NCI-H446 treated with DMSO at 0.1 percent for 48 hours (cell line): ENCODE measurements at places on chromosomes 5 and 9.

- no peak for DNase-seq
These were observed 19.4 kb downstream of the ZNF618 start for GRCh38 chr9:113895526-113895925.

GRCh38 chr5:143979044-143979690 is 167.2 kb downstream of the HMHB1 start:
- DNase-seq, result no peak

- no peak for DNase-seq
These were observed 287.6 kb upstream of the MSX2 start for GRCh38 chr5:174436750-174437149.

- no peak for DNase-seq
These were observed 6.8 kb upstream of the FXN start for GRCh38 chr9:69028754-69029153.

GRCh38 chr9:121990600-121991306 is 102.4 kb downstream of the TTLL11 start:
- no peak for DNase-seq

GRCh38 chr5:172187118-172188032 is 649 bp downstream of the STK10 start:
- no peak for DNase-seq

DNA sequence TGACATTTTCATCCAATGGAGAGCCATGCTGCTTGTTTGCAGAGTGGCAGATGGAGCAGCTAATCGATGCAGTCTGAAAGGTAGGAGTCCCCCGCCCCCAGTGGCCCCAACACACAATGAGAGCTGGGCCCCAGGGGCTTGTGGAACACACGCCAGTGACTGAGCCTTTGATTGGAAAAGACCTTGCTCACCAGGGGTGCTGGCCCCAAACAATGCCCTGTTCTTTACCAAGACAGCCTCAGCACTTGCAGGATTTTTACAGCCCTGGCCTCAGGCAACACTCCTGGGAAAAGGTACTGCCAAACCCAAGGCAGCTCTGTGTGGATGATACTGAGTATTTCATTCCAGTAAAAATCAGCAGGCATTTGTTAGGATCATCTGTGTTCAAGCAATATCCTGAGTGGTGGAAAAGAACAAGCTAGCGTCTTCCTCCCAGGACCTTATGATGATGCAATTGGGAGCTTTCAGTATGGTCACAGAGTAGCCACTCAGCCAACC is 276.8 kb upstream of the CLINT1 start:
- no peak for DNase-seq

DNA sequence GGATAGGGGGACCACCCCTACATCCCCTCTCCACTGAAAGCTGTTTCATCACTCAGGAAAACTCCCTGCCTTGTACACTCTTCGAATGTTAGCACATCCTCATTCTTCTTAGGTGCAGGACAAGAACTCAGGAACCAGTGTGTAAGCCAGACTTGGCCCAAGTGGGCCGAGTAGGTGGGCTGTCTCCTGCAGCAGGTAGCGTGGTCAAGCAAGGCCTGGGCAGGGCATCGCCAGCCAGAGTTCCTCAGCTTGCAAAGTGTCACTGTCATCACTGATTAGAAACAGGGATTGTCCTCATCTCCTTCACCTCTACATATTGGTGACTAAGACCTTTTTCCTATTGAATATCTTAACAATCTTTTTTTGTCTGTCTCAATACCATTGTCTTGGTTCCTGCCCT is 22.3 kb downstream of the SMIM15 start:
- DNase-seq, result no peak

DNA sequence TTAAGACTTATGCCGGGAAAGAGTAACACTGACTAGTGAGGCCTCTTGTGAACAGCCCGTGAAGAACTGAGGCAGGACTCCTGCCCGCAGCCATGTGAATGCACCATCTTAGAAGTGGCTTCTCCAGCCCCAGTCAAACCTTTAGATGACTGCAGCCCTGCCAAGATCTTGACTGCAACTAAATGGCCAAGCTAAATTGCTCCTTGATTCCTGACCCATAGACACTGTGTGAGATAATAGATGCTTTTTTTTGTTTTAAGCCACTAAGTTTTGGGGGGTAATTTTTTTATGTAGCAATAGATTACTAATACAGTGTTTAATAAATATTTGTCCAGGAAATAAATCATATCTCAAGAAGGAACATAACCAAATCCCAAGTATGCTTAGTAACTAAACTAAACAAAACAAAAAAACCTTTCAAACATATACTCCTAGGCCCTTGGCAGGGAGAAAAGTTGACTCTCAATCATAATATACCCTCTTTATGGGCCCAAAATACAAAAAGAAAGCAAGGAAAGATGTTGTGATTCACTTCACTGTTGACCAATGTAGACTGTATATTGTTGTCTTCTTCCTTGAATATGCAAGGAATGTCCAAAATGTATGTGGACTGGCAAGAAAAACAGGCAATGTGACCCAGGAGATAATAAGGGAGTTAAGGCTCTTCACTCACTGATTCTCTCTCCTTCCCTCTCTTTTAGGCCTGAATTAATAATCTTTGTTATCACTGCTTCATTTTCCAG is 79.7 kb upstream of the ZNF366 start:
- DNase-seq, result no peak

DNA sequence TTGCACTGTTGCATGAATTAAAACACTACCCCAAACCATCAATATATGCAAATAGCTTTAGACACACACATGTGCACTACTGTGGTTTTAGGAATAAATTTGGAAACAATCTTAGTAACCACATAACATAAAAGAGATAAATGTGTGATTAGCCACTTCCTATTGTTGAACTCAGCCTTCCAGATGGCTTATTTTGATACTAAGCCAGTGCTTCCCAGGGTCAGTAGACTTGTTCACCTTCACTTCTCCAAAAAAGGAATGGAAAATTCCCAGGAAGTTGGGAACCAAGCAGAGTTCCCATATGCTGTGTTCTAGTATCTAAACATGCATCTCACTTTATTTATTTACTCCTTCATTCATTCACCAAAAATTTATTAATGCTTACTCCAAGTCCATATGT is 47.8 kb downstream of the SVEP1 start:
- peak; percentile 33 for DNase-seq

GRCh38 chr9:5493679-5494511 is 16.4 kb upstream of the PDCD1LG2 start:
- no peak for DNase-seq

DNA sequence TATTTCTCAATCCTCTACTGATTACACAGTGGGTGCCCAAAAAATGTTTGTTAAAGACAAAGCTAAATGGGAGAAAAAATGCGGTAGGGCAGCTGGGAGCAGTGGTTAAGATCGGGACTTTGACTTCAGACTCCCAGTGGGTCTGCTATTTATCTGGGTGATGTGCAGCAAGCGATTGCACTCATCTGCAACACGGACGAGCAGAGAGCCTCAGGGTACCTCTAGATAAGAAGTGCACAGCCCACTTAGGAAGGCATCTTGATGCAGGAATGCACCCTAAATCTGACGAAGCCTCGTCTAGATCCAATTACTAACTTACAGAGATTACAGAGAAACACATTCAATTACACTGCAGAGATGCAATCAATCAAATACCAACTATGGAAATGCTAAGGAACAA is 4.0 kb downstream of the MAPK9 start:
- DNase-seq, result no peak

GRCh38 chr9:122562134-122562760 is 9.3 kb downstream of the OR1N2 start:
- no peak for DNase-seq

GRCh38 chr9:98361645-98362044 is 106.2 kb upstream of the TBC1D2 start:
- DNase-seq, result no peak

DNA sequence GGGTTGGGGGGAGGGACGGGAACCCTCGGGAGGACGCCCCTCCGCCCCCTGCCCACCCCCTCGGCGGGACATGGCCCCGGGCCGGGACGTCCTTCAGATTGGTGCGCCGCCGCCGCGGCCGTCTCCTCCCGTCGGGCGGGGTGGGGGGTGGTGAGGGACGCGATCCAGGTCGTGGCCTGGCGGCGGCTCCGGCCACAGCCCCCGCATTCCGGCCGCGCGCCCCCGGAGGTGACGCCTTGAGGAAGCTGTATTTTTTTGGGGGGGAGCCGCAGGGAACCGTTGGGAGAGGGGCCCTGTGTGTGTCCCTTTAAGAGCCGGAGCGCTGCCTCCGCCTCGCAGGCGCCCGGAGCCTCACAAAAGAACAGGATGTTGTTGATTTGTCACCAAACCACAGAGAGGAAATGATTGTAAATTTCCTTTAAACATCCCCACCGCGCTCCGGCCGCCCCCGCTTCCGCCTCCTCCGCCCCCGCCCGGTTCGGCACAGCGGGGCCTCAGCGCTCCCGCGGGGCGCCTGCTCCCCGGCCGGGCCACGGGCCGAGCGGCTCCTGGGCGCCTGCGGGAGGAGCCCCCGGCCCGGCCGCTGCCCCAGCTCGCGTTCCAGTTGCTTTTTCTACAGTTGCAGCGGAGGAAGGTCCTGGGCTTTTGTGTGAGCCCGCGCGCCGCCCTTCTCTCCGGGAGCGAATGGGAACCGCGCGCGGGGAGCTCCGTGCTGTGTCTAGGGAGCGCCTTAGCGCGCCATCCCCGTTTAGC is 32.1 kb upstream of the SPRY4 start:
- DNase-seq, result peak; percentile 40

DNA sequence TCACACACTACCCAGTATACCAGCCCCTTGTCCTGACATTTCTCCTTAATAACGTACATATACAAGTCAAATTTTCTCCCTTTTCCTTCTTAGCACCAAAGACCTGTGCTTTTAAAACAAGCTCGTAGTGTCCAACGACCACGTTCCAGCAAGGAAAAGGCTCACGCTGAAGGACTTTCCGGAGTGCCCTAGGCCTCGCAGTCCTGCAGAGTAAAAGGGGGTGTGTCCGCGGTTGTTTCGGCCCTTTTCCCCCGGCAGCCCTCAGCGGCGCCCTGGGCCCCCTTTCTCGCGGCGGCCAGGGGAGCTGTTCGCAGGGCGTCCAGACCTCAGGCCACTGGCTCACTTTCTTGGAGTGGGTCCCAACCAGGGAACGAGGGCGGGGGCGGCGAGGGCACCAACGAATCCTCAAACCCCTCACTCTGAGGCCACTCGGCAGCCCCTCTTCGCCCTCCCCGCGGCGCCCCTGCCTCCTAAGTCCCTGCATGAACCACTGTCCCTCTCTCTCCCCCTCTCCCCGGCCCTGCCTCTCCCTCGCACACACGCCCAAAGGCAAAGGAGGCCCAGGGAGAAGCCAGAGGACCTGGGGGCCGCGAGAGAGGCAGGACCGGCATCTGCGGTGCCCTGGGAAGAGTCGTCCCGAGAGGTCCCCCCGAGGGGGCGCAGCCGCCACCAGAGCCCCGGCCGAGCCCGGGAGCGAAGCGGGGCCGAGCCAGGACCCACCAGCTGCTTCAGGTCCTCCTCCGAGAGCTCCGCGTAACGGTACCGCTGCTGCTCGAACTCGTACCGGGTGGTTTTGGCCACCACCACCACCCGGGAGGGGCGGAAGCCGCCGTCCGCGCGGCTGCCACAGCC is 720 bp downstream of the NADK2 start:
- no peak for DNase-seq

- no peak for DNase-seq
These were observed 39.8 kb downstream of the F2RL2 start for GRCh38 chr5:76583163-76584047.

DNA sequence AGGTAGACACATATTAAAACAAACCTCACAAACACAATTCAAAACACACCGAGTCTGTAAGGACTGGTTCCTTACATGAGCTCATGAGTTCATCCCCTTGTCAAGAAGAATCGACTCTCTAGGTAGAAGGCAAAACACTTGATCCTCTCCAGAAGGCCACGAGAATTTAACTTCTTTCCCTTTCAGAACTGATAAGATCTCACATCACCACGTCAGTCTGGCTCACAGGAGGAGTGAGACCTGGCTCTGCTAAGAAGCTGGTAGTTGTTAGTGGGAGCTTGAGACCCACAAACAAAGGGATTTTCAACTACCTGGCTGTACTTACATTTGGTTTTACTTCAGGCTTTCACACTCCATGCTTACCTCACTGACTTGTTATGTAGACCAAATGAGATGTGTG is 459.2 kb downstream of the ARHGEF28 start:
- DNase-seq, result no peak

GRCh38 chr5:141032626-141033025 is 18.5 kb upstream of the PCDHB1 start:
- no peak for DNase-seq

GRCh38 chr9:108444400-108445358 is 411.1 kb downstream of the ACTL7B start:
- DNase-seq, result no peak

DNA sequence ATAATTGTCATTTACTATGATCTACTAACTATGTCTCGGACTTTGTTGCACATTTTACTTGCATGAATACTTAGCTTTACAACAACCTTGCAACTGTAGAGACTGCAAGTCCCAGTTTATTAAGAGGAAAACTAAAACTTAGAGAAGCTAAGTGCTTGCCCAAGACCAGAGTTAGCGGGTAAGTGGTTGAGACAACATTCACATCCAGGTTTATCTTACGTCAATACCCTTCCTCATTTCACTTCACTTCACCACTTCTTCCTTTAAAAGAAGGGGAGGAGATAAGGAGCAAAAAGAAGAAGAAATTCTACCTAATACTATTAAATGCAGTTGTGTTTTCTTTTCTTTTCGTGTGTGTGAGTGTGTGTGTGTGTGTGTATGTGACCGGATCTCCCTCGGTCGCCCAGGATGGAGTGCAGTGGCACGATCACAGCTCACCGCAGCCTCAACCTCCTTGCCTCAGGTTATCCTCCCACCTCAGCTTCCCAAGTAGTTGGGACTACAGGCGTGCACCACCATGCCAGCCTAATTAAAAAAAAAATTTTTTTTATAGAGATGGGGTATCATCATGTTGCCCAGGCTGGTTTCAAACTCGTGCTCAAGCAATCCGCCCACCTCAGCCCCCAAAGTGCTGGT is 37.4 kb downstream of the MEGF9 start:
- DNase-seq, result no peak

DNA sequence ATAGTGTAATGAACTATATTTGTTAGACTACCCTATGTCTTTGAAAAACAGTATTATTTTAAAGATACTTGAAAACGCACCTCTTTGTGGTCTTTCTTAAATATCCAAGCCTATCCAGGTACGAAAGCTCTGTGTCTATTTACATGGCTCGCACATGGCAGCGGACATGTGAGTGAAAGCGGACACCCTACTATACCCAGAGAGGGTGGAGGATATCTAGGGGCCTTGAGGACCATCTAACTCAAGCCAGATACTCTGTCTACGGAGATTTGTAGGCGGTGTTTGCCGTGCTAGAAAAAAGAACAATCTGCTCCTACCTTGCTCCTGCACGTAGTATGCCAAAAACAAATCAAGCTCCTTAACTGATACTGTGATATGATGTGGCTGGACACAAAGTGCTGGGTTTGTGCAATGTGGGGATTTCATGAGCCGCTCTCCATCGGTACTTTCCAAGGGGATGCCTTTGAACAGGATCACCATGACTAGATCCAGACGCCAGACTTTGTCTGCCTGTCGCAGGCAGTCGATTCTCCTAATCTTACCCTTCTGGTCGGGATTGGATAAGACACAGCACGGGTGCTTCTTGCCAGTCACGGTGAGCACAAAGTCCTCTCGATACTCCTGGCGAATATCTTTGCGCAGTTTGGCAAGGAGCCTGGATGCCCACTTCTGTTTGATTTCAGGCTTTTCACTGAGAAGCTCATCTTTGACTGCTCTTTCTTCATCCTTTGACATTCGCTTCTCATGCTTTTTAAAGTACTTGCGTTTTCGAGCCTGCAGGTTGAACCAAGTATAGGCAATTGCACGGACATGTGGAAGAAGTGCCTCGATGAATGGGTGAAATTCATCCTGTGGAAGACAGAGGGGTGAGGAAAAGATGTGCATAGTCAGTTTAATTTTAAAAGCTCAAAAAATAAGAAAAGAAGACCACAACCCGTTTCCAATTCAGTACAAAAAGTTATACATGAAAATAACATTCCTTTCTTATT is 7.0 kb downstream of the NFIB start:
- DNase-seq, result peak; percentile 89

GRCh38 chr9:134961331-134962064 is 43.8 kb upstream of the FCN1 start:
- no peak for DNase-seq
